ENCODE measurements at places on chromosomes 12 and 14.

DNA sequence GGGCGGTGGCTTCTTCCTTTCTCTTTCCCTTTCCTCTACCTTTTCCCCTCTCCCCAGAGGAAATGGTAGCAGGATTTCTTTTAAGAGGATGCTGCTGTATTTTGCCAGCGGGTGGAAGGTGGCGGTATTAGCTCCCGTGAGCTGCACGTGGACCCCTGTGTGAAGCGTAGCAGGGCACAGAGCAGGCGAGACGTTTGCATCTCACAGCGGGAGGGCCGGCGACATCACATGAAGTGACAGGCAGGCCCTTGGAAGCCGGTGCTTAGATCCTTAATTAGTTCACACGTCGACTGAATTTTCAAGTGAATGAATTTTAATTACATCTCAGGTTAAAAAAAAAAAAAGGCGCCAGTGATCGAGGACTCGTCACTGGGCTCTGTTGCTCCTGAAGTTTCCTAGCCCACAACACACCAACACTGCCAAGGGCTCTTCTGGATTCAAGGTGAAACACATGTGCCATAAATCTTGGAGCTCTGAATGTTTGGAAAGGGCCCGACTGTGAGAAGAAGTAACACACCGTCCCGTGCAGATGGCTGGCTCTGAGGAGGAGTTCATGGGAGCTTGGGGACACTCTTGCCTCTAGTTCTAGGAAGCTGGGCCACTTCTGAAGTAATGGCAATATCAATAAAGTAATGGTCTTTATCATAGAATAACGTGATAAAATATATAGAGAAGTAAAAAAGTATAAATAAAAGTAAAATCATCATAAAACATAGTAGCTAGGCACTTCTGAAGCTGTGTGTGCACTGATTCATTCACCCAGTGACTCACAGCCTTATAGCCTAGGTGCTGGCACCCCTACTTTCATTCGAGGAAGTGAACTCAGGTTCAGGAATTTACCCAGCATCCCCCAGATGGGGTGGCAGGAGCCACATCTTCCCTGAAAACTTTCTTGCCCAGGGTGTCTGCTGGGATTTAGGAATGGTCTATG, 75.3 kb downstream of the AACS start:
- DNase-seq, result no peak

GRCh38 chr14:92505826-92506225, 7.8 kb upstream of the RIN3 start:
- no peak for DNase-seq

- DNase-seq, result no peak
These were observed 93.5 kb upstream of the ETV6 start for GRCh38 chr12:11555743-11556625.

GRCh38 chr12:113072136-113072535, 15.6 kb downstream of the DTX1 start:
- no peak for DNase-seq

- no peak for DNase-seq
These were observed 16.3 kb downstream of the BORCS5 start for GRCh38 chr12:12372946-12373722.

DNA sequence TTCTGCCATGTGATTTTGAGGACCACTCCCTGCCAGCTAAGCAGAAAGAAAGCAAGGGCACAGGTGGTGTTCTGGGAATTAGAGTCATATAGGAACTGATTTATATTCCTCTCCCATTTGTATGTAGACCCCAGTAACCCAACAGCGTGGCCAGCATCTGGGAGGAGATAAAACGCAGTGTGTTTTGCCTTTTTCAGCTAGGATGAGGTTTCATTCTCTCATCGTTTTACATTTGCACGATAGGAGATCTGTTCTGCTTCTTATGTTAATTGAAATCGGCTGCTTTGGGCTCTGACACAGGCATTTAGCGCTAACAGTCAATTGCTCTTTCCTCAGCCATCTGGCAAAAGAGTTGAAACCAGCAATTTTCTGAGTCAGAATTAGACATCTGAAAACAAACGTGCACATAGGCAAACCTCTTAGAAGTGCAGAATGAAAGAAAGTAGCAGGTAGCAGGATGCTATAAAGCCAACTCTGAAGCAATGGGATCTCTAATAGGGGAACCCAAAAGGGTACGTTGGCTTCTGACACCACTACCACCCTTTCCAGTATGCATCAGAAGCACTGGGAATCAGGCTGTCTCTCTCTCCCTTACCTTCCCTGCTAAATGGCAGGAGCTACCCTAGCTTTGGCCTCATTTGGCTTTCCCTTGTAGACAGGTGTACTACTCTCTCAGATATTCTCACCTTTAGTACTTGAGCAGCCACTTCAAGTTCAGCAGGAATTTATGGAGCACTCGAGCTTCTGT, 219.1 kb downstream of the PHLDA1 start:
- DNase-seq, result no peak

DNA sequence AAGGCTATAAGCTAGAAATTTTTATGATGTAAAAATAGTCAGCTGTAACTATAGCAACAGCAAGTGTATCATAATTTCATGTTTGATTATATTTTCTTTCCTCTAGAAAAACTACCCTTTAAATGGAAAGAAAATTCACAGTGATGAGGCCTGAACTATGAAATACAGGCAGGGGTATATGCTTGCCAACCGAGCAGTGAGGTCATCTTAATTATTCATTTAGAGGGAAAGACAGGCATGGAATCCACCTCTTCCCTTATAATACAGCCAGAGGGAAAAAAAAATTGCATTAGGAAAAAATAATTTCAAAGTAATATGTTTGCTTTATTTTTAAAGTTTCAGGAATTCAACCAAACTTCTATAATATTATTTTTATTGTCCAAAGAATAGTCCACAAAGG, 139.8 kb downstream of the EPS8 start:
- no peak for DNase-seq

DNA sequence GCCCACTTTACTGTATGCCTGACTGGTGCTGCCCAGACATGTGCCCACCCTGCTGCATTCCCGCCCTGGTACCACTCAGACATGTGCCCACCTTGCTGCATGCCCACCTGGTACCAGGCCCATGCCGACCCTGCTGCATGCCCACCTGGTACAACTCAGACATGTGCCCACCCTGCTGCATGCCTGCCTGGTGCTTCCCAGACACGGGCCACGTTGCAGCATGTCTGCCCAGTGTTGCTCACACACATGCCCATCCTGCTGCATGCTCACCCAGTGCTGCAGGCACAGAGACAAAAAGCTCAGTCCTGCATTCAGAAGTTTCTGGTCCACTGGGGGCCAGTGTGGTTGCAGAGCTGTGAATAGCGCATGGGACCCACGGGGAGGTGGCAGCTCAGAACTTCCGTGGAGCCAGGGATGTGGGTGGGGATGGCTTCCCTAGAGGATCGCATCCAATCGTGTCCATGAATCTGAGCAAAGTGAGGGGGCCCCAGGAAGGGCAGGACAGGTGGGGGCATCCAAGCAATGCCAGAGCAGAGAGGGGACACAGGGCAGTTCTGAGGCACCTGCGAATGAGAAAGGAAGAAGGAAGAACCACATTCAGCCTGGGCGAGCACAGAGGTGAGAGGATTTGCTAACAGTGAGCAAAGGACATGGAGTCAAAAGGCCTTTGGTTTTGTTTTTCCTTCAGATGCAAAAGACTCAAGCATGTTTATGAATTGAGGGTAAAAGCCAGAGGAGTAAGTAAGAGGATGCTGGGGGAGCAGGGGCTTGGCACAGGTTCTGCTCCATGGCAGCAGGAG, 175.9 kb upstream of the C14orf180 start:
- DNase-seq, result no peak

GRCh38 chr12:88163371-88163770, 21.3 kb downstream of the TMTC3 start:
- DNase-seq, result no peak

DNA sequence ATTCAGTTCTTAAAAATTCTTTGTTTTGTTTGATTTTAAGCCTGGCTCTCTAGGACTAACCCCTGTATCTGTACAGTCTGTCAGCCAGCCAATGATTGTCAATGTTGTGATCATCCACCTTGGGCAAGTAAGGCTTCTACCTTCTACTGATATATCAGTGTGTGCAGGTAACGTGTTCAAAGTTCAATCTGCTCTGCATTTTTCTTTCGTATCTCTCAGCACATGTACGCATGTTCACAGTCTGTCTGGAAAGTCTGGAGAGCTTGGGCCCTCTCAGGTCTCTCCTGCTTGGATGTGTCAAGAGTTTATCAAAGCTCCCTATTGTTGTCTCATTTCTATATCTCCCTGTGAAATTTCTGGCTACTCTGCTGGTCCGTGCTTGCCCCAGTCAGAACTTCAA, 138.6 kb upstream of the VRK1 start:
- DNase-seq, result no peak

DNA sequence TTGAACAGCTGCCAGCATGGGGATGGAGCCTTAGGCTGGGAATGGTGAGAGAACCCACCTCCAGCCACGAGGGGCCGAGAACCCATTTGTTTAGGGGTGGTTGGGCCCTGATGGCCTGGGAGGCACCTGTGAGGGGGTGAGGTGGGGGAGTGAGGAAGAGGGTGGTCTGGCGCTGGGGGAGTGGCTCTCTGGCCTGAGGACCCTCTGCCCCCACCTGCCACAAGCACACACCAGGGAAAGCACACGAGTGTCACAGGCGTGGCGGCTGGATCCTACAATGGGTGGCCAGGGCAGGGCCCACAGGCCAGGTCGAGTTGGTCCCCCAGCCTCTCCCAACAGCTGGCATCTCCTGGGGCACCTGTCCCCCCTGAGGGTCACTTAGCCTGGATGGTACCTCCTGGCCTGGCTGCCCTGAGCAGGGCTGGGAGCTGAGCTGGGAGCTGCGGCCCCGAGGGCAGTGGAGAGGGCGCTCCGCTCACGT, 340.5 kb downstream of the TMEM121 start:
- no peak for DNase-seq

DNA sequence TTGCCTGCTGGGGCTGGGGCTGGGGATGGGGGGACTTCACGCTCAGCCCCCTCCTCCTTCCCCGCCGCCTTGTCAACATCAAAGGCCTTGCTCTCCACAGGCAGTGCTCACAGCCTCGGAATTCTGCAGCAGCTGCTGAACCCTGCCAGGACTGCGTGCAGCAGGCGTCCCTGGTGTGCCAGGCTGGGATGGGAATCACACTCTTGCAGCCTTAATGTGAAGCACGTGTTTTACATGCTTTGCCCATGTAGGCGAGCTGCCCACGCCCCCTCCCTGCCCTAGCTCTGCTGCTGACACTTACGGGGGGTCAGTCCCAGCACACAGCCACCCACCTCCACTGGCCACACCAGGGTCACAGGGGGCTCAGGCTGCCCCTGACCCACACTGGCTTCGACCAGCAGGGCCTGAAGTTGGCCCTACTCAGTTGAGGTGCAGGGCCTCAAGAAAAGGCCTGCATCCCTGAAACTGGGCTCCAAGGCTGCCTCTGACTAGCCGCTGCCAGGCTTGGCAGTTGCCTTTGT, 276.2 kb upstream of the RTL1 start:
- no peak for DNase-seq

GRCh38 chr12:104372721-104373335, 69.3 kb downstream of the EID3 start:
- no peak for DNase-seq

- no peak for DNase-seq
These were observed 3.2 kb downstream of the KRT85 start for GRCh38 chr12:52364061-52364460.

DNA sequence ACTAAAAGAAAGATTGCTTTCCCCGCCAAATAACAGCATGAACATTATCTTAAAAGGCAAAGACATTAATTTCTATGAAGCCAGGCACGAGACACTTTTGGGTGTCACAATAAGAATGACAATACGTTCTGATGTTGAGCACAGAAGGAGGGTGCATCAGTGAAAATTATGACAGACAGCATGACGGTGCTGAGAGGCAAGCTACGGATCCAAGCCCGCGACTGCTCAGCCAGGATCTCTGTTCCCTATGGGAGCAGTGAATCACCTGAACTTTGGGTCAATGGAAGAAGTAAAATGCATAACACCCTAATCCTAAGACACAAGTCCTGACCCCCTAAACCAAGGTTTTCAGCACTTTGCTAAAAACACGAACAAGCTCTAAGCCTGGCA, 51.7 kb downstream of the SLC25A47 start:
- DNase-seq, result no peak

GRCh38 chr12:109770104-109770860, 56.7 kb downstream of the FAM222A start:
- DNase-seq, result no peak

DNA sequence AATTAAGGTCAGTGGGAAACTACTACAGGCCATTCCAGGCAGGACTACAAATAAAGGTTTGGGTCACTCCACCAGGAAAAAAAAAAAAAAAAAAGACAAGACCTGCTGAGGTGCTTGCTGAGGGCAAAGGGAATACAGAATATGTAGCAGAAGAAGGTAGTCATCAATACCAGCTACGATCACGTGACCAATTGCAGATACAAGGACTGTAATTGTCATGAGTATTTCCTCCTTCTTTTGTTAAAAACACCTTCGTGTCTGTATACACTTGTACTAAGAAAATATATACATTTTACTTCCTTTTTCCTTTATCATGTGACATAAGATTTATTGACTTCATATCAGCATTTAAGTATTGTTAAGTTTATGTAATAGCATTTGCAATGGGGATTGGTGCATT, 19.2 kb downstream of the GYS2 start:
- no peak for DNase-seq

- DNase-seq, result no peak
These were observed 153.8 kb downstream of the MED13L start for GRCh38 chr12:116123451-116124258.

- DNase-seq, result no peak
These were observed 78.2 kb downstream of the PRKAB1 start for GRCh38 chr12:119746169-119746568.

- no peak for DNase-seq
These were observed 10.6 kb upstream of the CDKL1 start for GRCh38 chr14:50407111-50407812.

- DNase-seq, result no peak
These were observed 7.6 kb downstream of the DMAC2L start for GRCh38 chr14:50319721-50320120.

- no peak for DNase-seq
These were observed 102.2 kb upstream of the IFNG-AS1 start for GRCh38 chr12:67887065-67887464.

GRCh38 chr12:57522887-57523705, 472 bp downstream of the MBD6 start:
- peak; percentile 24 for DNase-seq

DNA sequence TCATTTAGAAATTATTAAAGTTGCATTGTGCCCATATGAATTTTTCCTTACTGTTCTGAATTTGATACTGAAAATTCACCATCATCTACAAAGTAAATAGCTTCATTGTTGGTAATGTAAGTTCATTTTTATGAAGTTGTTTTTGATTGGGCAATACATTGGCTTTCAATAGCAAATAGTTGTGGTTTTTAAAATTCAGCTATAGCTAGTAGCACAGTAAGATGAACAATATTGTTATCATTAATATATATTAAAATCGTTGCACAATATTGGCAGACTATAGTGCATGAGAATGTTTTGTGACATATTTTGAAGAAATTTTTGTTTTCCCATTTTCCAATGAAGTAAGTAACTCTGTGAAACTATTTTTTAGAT, 575.0 kb downstream of the PRKD1 start:
- DNase-seq, result no peak

DNA sequence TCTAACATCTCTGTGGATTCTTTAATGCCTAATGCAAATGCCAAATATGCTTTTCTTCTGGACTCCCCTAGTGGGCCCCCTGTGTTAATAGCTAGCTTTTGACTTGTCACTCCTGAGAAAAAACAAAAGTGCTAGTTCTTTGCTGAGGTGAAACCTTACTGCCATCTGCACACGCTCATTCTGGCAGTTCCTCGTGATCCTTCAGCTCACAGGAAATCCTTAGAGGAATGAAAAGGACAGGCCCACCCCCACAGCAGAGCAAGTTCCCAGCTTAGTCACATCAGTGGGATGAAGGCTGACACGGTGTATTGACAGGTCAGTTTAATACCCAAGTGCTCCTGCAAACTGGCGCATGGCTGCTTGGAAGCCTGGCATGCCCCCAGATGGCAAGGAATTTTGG, 165.1 kb upstream of the ATP2B1 start:
- DNase-seq, result no peak

All from effector memory CD8-positive, alpha-beta T cell (primary cell).